ENCODE measurements at places on chromosomes 11 and 22.

GRCh38 chr11:59501931-59502330, 1.4 kb upstream of the OR4D11 start:
- DNase-seq = no peak

DNA sequence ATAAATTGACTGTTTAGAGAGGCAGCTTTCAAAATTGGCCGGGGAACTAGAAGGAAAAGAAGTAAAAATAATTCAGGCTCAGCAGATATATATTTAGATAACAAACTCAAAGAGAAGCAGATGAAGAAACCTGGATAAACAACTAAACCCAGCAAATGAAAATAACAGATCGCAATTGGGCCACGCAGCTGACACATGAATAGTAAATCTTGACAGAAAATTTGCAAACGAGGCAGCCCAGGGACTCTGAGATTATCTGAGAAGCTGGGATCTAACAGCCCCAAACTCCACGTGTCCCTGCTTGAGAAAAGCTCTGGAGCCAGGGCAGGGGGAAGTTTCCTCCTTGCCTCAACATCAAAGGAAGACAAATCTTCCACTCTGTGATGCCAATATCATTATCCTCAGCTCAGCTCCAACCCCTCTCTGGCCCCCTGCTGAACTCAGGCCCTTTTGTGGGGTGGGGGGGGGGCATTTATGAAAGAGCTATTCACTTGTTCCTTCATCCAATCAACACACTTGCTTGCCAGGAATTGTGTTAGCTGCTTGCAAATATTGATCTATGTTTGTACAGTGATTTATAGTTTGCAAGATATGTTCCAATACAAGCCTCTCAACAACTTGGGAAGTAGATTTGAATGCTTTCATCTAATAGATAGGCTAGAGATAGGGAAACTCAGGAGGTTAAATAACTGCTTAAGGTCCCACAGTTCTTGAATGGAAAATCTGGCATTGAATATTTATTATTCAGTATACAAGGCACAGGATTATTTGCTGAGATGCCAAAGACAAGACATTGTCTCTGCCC, 72.5 kb upstream of the C11orf87 start:
- no peak for DNase-seq

DNA sequence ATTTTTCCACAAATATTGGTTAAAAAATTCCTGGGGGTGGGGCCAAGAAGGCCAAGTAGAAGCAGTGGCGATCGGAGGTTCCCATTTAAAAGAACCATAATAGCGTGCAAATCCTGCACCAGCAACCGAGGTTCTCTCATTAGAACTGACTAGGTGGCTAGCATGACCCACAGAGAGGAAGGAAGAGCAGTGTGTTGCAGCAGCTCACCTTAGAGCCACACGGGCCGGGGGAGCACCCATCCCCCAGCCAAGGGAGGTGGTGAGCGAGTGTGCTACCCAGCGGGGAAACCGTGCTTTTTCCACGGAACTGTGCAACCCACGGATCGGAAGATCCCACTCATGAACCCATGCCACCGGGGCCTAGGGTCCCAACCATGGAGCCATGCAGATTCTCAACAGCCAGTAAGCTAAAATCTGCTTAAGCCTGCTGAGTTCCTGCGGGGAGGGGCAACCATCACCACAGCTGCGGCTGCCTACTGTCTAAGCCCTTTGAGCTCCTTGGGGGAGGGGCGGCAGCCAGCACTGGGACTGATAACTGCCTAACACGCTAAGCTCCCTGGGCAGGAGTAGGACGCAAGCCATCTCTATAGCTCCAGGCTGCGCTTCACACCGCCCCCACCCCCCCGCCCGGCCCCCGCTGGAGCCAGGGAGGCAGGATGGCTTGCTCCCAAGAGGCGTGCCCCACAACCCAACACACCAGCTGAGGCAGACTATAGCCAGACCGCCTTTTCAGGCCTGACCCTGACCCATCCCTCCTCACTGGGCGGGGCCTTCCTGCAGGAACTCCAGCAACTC, 21.0 kb upstream of the HTATIP2 start:
- DNase-seq = no peak

DNA sequence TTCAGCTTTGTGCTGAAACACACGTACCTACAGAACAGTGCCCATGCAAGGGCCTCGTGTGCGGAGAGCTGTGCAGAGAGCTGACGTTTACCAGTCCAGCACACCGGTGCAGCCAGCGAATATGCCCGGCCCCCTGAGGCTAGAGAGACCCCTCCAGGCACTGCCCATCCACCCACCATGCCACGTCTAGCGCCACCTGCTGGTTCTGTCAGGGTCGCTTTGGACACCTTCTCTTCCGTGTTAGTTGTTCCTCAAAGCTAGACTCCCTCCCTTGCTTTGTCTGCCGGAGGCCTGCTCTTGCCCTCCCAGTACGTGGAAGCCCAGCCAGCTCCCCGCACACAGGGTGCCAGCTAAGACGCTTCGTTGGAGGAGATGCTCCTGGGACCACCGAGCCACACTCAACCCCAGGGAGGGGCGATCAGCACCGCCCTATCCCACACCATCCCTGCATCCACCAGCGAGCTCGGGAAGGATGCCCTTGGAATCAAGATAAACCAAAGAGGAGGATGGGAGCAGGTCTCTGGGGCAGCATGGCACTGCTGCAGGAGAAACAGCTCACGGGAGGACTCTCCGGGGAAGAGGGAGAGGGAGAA, 43.4 kb downstream of the CPT1A start:
- DNase-seq = no peak

GRCh38 chr11:125327518-125328224, 163.1 kb downstream of the PKNOX2 start:
- no peak for DNase-seq

All from activated CD4-positive, CD25-positive, alpha-beta regulatory T cell (primary cell).